ENCODE measurements at places on chromosomes 12 and 14. TPM values are rescaled to one million over a fixed set of nuclear protein-coding genes. Genes with fewer than 3 reads are reported as not detected.

GRCh38 chr12:93990832-93991803 is 157.3 kb upstream of the PLXNC1 start:
- peak; percentile 16 for DNase-seq

DNA sequence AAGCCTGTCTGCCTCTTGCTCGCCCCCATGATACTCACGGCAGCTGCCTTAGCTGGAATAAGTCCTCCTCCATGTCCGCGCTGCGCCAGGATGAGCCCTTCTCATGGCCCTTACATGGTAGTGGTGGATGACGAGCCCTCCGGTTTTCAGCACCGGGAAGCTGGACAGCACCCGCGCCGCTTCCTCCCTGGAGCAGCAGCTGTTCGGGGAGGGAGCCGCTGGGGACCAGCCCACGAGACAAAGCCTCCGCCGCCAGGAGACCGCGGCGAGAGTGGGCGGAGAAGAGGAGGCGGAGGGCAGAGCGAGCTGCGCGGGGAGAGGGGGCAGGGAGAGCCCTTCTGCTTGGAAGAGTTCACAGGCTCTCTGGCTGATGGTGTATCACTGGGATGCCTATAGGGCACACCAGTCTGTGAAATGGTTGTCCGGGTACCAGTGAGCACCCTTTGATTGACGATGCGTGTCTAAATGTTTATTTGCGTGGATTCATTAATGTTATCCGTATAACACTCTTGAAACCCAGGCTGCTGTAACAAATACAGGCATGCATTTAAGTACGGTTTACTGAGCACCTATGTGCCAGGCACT is at the start of gene SVOP:
SVOP (minus strand) TSS at position 273 of the 585 bp plus-strand sequence; CDS start at position 73, 200 bp downstream.
- peak; percentile 73 for DNase-seq

- no peak for DNase-seq
Observed at GRCh38 chr12:41361738-41362137, 173.6 kb downstream of the PDZRN4 start.

GRCh38 chr14:75976826-75977581 is 4.8 kb downstream of the TGFB3 start:
- DNase-seq, result no peak

GRCh38 chr12:114992443-114992842 is 308.5 kb upstream of the TBX3 start:
- no peak for DNase-seq

DNA sequence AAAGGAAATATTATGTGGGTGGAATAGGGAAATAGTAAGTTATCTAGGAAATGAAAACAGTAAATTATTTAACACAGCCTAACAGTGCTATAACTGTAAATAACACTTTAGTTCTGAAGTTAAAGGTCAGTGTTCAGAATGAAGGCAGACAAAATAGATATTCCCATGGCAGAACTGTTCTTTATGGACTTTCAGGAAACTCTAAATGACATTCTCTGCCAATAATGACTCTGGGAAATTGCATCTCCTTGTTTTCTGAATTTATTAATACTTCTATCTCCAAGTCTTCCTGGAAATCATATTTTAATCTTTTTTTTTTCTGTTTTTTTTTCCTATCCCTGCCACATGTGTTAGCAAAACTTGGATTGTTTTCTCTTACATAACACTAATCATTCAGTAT is 101.4 kb downstream of the PDE3A start:
- DNase-seq, result no peak

DNA sequence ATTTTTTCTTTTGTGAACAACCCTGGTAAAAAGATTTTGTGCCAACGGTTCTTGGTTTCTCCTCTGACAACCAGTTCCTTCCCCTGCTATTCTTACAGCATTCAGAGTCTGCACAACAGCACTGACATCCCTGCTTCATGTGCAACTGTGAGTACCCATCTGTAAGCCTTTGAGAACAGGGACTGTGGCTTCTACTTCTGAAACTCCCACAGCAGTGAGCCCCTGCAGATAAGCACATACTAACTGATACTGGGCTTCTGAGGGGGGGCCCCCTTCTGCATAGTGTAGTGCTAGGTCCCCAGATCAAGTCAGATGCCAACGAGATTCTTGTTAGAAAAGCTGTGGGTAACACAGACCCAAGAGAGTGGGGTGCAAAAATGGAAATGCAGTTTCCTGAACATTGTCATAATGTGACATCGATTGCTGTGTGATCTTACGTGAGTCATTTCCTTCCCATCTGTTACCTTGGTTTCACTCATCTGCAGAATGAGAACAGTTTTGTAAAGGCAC is 11.1 kb upstream of the NINJ2 start:
- DNase-seq, result no peak

GRCh38 chr12:31631023-31631724 is 28.3 kb upstream of the ETFBKMT start:
- DNase-seq, result no peak

ACTN1 gene
- total RNA-seq, result 84.8 TPM

SLCO1B1 gene
- total RNA-seq, result not detected

LTBP2 gene
- total RNA-seq, result 15.8 TPM

SLC39A5 gene
- total RNA-seq, result 333 TPM

FSCB gene
- under 0.01 TPM for total RNA-seq

ANKRD33 gene
- total RNA-seq, result not detected

MTRFR gene
- total RNA-seq, result 8.2 TPM

COL2A1 gene
- not detected for total RNA-seq

PROX2 gene
- 0.52 TPM for total RNA-seq

Measured in body of pancreas (tissue), 4 donors.